Stimulated activated CD4-positive, alpha-beta T cell treated with anti-CD3 and anti-CD28 coated beads, Interleukin-15, amount 100 ng/mL, for 1 hour (primary cell): ENCODE measurements at places on chromosomes 7 and 10.

GRCh38 chr7:78379148-78379547 lies 580.6 kb downstream of the PHTF2 start:
- DNase-seq = no peak

DNA sequence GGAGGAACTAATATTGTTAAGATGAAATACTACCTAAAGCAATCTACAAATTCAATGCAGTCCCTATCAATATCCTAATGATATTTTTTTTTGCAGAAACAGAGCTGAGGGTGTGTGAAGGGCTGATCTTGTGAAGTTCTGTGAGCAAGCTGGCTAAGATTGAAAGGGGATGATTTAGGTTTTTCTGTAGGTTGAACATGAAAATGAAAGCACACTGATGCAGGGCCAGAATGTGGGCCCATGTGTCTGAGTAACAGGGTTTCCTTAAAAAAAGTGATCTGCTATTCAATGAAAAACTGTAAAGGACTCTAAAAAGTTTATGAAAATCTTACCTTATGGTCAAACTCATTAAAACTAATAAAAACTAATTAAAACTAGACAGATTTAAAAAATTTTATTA lies 47.4 kb downstream of the GRB10 start:
- DNase-seq = no peak

DNA sequence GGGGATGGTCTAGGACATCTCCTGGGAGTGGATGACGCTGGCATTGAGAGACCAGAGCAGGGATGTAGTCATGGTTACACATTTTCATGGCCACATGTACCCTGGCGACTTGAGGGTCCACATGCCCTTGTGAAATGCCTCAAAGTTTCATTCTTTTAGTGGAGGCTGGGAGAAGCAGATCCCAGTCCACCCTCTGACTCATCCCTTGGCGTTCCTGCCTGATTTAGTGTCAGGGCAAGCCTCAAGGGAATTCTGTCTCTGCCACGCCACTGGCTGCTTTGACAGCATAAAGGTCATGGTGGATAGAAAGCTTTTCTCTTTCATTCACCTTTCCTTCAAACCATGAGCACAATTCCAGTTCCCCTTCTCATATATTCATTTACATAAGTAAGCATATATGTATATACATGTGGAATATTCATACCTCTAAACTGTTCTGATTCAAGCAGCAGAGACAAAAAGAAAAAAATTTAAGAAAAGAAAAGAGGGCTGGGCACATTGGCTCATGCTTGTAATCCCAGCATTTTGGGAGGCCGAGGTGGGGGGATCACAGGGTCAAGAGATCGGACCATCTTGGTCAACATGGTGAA lies 21.8 kb upstream of the KIF5B start:
- DNase-seq = no peak

DNA sequence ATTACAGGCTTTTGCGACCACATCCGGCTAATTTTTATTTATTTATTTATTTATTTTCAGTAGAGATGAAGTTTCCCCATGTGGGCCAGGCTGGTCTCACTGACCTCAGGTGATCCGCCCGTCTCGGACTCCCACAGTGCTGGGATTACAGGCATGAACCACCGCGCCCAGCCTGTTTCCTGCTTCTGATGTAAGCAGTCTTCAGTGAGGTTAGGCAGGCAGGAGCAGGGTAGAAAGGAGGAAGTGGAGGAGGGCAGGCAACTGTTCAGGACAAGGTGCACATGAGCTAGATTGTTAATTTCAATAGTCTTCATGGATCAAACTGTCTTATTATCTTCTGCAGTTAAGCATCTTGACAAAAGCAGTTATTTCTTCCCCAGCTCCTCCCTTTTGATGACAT lies 605.0 kb downstream of the CCSER2 start:
- DNase-seq = no peak

DNA sequence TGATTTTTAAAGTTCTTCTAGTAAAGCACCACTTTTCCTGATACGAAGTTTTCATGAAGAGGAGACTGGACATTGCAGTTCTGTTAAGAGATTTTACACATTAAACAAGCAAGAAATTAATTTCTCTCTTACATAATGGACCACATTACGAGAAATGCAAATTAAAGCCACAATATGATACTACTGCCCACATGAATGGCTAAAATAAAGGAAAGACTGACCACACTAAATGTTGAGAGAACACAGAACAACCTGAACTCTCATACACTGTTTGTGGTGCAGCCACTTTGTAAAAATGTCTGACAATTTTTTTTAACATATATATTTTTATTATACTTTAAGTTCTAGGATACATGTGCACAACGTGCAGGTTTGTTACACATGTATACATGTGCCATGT lies 44.0 kb upstream of the HERPUD2 start:
- DNase-seq = no peak

GRCh38 chr7:79182283-79182682 lies 271.2 kb downstream of the MAGI2 start:
- no peak for DNase-seq

DNA sequence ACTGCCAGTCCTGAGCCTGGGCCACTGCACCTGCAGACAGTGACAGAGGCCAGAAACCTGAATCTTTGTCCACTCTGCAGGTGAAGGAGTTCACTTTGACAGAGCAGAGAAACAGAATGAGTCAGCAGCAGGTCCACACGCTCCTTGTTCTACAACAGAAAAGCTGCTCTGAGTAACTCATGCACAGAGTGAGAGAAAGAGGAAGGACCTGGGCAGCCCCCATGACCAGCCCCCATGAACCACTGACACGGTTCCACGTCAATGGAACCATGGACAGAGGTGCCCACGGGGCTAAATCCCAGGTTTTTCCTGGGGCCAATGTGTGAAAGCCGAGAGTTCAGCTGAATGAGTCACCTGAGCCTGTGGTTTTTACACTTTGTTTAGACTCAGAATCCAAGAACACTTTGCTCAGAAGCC lies 40.8 kb upstream of the CTBP2 start:
- DNase-seq = no peak

DNA sequence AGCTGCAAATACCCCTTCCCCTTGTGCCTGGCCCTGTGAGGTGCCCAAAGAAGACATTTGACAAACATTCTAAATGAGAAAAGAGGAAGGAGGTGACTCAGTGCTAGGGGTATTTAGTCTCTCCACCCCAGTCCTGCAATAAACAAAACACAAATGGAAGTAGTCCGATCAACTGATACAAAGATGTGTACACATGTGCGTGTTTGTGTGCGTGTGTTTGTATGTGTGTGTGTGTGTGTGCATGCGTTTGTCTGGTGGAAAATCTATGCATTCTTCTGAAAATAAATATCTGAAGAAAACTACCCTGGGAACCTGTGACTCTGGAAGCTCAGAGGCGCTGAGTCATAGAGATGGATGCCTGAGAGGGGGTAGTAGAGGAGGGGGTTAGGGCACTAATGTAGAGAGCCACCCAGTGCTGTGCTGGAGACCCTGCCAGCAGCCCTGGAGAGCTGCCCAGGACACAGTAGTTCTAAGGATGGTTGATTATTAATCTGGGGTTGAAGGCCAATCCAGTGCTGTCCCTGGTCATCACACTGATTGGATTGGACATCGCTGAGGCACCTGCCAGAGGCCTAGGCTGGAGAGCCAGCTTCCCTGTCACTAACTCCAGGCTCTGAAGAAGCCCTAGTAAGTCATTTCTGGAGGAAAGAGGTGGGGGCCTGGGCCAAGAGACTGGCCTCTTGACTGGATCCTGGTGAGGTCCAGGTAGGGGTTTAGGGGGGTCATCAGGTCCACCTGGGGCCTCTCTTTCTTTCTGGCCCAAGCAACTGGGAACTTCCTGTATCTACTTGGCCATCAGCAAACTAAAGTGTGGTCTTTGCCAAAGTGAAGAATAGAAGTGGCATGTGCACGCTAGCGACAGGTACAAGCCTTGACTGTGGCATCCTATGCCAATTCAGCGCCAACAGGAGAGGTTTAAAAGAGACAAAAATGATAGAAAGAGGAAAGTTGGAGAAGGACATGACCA lies 18.5 kb downstream of the SFTPA1 start:
- DNase-seq = no peak

DNA sequence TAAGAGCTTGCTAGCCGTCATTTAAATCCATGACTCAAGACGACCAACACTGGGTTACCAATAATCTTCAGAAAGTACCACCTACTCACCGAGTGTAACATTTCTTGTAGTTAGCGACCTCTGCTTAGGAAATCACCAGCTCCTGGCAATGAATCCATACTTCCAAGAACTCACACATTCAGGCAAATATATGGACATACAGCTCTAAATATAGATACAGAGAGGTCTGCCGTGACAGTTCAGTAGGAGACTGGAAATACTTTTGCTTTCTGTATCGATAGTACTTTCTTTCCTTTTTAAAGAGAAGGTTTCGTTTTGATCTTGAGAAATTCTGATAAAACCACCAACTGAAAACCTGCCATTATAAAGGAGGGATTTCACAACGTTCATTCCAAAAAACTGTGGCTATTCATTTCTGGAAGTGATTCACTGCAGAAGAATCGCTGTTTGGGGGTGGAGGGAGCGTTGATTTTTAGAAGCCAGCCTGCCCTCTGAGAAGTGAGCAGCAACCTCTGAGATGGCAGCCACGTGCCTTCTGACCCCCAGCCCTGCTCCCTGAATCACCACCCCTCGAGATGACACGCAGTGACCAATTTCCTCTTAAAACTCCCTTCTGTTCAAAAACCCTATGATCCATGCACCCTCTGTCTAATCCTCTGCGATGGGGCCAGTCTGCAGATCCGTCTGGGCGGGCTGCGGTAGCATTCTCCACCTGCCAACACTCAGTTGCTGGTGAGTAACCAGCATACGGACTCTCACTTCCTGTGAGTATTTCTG lies 179.0 kb upstream of the KLF14 start:
- peak; percentile 55 for DNase-seq

- DNase-seq = no peak
These were observed 46.1 kb downstream of the C1GALT1 start for GRCh38 chr7:7228472-7228871.

- no peak for DNase-seq
These were observed 153.7 kb downstream of the FANK1 start for GRCh38 chr10:126049759-126050700.

DNA sequence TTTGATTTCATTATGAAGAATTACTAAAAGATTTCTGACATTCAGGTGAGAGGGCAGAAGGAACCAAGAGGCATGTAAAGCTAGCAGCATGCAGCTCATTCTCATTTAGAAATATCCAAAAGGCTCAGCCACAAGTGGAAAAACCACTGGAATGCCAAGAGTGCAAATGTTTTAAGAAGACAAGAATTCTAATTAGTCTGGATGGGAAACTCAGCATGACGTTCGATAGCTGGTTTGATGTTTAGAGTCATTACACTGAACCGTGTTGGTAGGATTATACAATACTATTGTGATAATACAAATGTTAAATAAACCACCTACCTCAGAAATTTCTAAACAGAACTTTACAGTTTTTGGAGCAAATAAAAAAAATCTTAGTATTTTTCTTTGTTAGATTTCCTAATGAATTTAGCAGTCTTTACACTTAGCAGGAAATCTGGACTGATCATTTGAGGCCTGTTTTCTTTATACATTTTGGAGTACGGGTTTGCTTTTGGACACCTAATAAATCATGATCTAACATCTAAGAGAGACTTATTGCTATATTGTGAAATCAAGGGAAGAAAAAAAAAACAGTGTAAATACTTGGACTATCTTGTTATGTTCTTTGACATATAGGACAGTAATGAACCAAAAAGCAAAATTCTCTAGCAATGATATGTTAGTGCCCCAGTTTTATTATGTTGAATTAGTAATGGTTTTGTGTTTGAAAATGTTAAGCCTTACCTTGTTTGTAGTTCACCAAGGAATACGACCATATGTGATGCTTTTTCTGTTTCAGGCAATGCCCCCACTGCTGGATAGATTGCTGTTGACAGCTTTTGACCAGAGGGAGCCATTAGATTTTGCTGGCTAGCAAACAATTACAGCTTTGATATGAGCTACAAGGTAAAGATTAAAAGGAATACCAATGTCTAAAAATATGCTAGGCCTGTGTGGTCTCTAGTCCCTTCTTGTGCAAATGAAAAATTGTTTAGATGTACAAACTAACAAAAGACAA lies 354.1 kb upstream of the SEMA3A start:
- no peak for DNase-seq

- no peak for DNase-seq
These were observed 29.0 kb downstream of the STEAP1B start for GRCh38 chr7:22470981-22471380.

DNA sequence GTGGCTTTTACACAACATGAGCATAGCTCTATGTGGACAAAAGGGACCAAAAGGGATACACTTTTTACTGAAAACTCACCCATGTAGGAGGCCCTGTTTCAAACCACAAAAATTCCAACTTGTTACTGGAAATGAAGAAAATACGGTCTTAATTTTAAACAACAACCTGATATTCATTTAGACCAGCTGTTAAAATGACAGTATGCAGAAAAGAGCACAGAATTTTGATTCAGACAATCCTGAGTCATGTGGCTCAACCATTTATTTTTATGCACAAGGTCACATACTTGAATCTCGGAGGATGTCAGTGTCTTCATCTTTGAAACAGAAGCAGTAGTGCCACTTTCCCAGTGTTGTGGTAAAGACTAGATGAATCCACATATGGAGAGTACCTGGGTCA lies 426.5 kb upstream of the NFE2L3 start:
- no peak for DNase-seq

GRCh38 chr10:111128331-111129180 lies 51.7 kb downstream of the ADRA2A start:
- no peak for DNase-seq

- no peak for DNase-seq
These were observed 95.4 kb upstream of the PRR15 start for GRCh38 chr7:29468196-29468595.

- no peak for DNase-seq
These were observed 27.1 kb upstream of the TAS2R16 start for GRCh38 chr7:123022576-123022975.

DNA sequence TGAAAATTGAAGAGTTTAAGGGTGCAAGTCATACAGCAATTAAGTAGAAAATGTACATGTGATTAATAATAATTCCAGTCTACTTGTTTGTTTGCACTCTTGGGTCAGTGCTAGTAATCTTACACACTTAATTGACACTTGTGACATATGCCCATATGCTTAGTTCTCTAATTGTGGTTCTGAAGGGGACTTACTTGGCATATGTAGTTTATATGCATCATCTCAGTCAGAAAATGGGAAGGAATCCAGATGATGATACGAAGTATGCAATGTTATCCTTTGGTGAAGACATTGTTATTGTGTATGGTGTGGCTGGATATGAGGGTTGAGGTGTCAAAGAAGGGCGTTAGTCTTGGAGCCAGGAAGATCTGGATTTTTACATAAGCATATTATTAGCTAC lies 193.5 kb upstream of the HDAC9 start:
- no peak for DNase-seq

GRCh38 chr7:130379921-130380860 lies at the start of gene CPA1:
Gene CPA1 (plus strand): TSS chr7:130380494. CDS start chr7:130380521, 27 bp downstream.
- DNase-seq = no peak

GRCh38 chr10:71880425-71881306 lies 29.6 kb upstream of the PSAP start:
- no peak for DNase-seq

DNA sequence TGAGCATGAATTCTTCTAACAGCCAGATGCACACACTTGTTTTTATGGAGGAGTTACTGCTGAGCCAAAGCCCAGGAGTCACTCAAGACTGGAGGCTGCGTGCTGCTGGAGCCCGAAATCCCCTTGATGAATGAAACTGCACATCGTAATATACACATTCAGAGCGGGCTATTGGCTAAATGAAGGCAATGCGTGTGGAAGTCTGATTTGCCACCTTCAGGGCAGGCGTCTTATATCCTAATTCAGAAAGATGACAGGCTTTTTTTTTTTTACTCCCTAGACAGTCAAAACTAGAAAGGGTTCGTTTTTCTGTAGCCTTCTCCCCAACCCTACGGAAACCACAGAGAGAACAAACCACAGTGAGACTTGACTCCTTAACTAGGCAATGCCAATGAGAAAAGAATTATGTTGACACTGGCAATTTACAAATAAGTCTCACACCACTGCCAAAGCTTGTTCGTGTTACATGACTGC lies 227.2 kb upstream of the KLF14 start:
- peak; percentile 44 for DNase-seq
